ENCODE measurements at places on chromosomes 1 and 21.

GRCh38 chr1:56284928-56285327, 294.4 kb downstream of the PLPP3 start:
- DNase-seq = no peak

DNA sequence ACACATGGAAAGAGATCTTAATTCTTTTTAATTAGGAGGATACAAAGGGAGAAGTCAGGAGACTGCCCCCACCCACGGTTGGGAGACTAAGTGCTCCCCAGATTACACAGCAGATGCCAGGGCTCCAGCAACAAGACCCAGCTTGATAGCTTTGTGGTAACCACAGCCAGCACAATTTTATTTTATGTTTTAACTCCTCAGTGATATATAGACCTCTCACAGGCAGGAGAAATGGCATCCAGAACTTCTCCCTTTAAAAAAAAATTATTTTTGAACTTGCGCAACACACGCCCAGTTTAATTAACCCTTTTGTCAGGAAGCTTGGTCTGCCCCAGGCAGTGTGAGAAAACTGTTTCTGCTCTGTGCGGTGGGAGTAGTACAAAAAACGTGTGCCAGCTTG, 62.6 kb upstream of the ACOT11 start:
- peak; percentile 58 for DNase-seq

DNA sequence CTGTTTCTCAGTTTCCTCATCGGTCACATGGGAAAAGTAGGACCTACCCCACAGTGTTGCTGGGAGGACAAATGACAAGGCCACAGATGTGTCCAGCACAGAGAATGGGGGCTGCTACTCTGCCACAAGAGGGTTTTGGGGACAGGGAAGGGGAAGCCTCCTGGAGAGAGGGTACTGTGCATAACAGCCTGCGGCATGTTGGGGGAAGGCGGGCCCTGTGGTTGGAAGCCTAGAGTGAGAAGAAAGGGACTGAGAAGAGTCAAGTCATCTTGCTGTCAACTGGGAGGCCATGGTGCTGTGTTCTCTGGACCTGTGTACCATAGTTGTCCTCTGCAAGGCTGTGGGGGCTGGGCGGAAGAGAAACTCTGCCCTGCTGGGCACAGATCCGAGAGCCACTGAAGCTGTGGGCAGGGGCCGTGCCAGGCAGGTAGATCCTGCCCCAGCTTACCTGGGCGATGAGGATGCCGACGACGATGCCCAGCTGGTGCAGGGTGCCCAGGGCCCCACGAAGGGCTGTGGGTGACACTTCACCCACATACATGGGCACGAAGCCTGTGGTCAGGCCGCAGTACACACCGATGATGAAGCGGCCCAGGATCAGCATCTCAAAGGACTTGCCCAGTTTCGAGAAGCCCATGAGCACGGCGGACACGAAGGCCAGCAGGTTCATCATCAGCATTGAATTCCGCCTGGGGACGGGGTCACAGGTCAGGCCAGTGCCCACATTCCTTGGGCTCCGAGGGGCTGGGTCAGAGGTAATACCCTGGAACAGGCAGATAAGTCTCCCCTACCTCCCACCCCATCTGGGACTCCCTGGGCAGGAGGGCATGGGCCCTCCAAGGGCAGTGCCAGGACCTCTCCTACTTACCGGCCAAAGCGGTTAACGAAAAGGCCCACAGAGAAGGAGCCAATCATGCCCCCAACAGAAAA, 28.2 kb downstream of the SLC2A1 start:
- DNase-seq = no peak

DNA sequence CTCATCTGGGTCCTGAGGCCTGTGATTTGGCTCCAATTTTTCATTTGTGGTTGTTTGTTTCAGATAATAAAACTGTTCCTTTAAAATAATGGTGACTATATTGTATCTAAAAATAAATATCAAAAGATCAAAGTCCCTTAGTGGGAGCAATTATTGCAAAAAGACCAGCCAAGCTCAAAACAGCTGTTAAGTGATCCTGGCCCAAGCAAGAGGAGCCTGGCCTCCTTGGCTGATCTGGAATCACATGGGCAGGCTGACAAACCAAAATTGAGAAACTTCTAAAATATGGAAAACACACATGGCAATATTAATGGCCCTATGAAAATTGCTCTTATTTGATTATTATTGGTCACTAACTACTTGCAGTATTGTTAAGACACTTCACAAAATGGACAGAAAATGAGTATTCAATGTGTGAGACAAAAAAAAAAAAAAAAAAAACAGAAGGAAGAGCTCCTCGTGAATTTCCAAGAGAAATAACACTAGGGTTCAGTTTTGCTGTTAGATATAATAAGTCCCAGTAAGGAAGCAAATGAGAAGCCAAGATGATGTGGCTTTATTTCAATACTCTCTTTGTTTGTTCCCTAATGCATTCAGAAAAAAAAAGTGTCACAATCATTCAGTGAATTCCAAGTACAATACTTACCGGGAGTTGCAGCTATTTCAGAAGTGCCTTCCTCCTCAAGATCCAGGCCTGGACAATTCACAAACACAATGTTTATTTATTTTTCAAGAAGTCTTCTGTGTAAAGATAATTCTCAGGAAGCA, 105.1 kb downstream of the SEC16B start:
- no peak for DNase-seq

All from hematopoietic multipotent progenitor cell treated with erythropoietin and hydrocortisone succinate and interleukin-3 and kit ligand, for 8 days (in vitro differentiated cells).